ENCODE measurements at places on chromosomes 6 and 20.

- peak; percentile 91 for DNase-seq
Observed at GRCh38 chr6:163814494-163815364, 400.2 kb downstream of the QKI start.

DNA sequence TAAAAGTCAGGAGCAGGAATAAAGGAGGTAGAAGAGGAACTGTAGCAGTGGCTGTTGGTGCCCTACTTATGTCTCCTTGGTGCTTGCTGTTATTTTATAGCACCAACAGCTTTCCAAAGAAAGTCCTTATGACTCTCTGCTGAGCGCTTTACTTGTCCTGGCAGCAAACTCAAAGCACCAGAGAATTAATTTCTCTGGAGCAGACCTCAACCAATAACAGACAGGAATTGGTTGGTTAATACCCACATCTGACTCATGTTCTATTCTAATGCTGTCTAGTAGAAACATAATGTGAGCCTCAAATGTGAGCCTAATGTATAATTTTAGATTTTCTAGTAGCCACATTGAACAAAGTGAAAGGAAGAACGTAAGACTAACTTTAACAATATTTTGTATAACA lies 685.9 kb downstream of the KIF16B start:
- DNase-seq: no peak

DNA sequence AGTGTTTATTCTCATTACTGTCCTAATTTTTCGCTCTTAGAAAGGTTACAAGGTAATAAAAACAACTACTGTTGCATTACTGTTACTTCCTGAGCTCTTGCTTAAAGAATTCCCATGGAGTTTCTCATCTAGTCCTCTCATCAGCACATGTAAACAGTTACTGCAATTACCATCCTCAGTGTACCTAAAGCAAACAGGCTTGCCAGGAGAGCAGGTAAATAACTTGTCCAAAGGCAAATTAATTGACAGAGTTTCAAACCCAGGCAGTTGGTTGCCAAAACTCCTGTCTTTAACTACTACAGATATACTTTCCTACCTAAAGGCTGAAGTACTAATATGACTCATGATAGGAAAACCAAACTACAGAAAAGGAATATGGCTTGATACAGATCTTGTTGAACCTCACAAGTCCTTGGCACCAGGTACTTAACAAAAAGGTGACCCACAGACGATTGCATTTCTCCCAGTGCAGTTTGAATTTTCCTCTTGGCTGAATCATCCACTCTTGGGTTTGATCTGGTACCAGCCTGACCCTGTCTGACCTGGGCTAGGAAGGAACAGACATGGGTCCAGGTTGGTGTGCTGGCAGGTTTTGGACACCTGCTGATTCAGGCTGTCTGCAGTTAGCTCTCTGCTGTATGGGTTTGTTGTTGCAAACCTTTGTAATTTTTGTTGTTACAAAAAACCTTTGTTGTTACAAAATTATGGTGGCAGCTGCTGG lies 153.0 kb downstream of the CFAP61 start:
- no peak for DNase-seq

DNA sequence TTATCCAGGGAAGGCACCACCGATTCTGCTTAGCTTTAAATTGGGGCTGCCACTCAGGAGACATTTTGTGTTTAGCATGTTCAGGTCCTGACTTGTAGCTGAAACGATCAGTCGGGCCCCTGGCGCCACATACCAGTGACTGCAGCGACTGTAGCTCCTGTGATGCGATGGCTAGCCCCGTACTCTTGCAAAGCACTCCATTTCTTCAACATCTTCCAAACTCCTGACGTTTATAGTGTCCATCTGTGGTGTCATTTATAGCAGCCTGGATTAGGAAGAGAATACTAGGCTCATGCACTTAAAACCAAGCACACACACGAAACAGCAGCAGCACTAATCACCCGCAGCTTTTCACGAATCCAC lies 13.0 kb downstream of the POU3F2 start:
- no peak for DNase-seq

GRCh38 chr20:44590980-44591778 lies 8.8 kb downstream of the PKIG start:
- DNase-seq: no peak

GRCh38 chr20:52649727-52650126 lies 322.4 kb upstream of the TSHZ2 start:
- DNase-seq: no peak

- no peak for DNase-seq
Observed at GRCh38 chr6:164415832-164416563, 893.4 kb downstream of the C6orf118 start.

- no peak for DNase-seq
Observed at GRCh38 chr6:89398762-89399525, 13.1 kb downstream of the RRAGD start.

GRCh38 chr6:35166116-35166515 lies 25.0 kb upstream of the TCP11 start:
- DNase-seq: no peak

DNA sequence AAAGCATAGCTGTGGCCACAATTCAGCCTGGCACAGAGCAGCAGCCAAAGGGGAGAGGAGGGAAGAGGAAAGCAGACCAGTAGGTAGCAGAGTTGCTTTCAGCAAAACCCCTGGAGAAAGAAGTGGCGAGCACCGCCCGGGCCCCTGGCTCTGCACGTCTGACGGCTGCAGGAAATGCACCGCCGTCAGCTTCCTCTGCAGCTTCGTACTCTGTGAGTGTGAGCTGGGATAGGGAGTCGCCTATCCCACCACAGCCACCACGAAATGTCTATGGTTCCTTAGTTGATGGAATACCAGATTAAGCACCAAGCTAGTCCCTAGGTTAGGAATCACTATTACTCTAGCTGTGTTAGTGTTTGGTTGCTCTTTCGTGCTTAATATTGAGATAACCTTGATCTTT lies 79.9 kb upstream of the NAA20 start:
- no peak for DNase-seq

GRCh38 chr6:37643851-37644672 lies 53.6 kb downstream of the MDGA1 start:
- DNase-seq: no peak

DNA sequence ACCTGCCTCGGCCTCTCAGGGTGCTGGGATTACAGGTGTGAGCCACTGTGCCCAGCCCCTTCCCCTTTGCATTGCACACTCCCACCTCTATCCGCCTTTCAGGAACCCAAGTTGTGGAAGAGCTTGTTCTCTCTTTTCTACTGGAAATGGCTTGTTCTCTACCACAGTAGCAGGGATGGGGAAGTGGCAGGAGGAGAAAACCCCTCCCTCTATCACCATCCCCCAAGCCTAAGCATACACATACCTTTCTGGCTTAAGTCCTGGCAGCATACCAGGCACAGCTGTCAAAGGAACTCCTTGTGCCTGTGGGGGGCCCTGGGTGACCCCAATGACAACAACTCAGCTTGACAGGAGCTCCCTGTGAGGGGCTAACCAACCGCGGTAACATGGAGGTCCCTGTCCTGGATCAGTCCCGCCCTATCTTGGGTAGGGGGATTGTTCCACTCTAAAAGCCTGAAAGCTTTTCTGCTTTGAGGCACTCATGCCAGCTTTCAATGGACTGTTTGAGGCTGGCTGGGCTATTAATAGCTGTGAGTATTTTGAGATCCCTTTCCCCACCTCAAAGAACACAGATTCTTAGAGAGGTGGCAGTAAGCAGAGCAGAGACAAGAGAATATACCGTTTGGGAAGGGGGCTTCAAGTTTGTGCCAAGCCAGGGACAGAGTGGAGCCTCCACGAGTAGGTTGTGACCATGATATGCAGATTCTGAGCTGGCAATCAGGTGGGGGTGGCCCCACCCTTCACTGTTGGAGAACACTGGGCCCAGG lies 2.3 kb downstream of the KLHDC3 start:
- DNase-seq: no peak

DNA sequence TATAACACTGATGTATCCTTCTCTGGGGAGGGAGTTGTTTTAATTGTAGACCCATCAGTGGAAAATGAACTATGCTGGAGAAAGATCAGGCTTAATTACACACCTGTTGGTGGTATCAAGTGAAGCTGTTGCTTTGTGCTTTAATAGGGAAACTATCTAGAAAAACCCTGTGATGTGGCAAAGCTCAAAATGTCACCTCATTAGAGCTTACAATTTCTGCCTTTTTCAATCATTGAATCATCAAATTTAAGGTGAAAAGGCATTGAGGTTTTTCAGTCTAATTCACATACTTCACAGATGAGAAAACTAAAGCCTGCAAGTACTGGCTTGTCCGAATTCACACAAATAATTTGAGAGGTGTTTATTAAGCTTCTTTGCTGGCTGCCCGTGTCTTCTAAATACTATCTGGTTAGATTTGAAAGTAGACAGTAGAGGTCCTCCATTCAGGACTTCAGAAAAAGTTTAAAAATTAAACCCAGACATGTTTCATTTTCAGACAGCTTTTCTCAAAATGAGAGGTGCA lies 143.3 kb upstream of the MAP3K7 start:
- no peak for DNase-seq

DNA sequence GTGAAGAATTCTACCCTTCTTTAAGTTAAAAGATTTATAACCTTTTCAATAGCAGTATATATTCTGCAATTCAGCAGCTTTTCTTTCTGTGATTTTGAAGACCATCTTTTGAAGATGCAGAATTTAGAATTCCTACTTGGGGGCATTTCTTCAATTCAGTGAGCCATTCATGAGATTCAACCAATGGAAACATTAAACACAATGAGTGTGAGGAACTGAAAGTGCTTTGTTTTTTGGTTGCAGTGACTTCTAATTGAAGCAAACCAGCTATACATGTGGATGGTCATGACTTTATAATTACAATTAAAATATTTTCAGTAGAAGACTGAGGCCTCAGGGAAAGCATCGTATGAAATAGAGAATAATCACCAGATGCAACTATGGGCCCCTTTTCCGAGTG lies 108.3 kb downstream of the CARMIL1 start:
- DNase-seq: no peak
